ENCODE measurements at places on chromosomes 4 and X.

DNA sequence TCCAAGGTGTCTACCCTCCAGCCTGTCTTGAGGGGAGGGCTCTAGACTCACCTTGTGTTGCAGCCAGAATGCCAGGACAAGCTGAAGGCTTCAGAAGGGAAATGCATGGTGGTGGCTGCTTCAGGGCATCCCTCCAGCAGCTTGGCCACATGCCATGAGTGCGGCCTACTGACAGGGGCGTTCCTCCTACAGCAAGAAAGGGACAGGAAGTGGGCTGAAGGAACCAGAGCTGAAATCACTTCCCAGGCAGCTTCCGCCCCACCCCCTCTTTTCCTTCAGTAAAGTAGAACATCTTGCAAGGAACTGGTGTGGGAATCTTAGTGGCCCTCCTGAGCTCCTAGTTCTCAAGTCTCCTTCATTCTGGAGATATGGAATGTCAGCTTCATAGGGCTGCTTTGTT lies 167.5 kb upstream of the DGKK start:
- no peak for DNase-seq

- DNase-seq, result no peak
Measured at GRCh38 chr4:122099896-122100295, 52.2 kb upstream of the BLTP1 start.

DNA sequence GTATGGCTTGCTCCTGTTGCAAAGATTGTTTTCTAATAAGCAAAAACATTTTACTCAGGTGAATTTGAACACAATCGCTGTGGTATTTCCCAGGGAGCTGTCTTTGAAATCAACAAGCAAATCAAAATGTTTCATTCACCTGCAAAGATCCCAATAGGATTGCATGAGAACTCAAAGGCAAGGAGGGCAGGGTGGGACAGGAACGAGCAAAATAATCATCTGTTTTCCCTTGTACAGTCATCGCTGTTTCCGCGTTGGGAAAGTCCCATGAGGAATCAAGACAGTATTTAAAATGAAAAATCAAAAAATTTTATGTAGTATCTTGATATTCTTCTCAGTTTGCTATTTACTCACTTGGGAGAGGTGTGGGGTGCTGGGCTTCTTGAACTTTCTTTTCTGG lies 198.8 kb downstream of the STIM2 start:
- no peak for DNase-seq

GRCh38 chr4:113142351-113142750 lies 92.9 kb downstream of the ANK2 start:
- no peak for DNase-seq

GRCh38 chrX:70423936-70424675 lies 992 bp downstream of the GDPD2 start:
- DNase-seq, result no peak

GRCh38 chr4:186902361-186902760 lies 178.7 kb upstream of the FAT1 start:
- DNase-seq, result no peak

- DNase-seq, result no peak
Measured at GRCh38 chr4:102639598-102639997, 121.2 kb downstream of the MANBA start.

GRCh38 chr4:73692254-73692653 lies 48.1 kb upstream of the CXCL8 start:
- DNase-seq, result no peak

DNA sequence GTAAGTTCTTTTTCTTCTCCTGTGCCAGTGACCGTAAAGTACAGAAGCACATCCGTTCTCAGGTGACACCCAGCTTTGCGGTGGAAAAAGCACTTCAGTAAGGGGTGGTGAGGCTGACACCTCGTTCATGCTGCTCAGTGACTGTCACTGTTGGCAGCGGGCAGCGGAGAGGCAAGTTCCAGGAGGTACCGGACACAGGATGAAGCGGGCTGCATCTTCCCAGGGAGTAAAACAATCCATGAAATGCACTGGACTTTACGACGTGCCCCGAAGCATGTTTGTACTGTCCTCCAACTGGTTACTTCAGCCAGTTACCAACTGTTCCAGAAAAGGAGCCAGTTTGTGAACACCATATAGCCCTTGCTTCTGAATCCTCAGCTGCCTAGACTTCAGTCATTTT lies 110.7 kb downstream of the ZNF827 start:
- no peak for DNase-seq

DNA sequence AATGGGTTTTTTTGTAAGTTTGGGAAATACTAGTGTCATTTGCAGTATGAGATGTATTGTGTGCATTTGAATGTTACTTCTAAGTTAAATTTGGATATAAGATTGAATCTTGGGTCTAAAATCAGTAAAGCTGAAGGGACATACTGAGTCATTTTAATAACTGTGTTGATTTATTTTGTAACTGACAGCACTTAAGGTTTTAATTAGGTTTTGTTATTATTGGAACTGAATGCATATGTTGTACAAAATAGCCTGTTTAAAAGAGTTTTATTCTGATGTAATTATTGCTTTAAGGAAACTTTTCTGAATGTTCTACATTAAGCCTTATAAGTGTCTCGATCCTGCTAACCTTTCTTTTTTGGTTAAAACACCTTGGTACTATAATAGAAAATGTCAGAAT lies 396.6 kb downstream of the MAPK10 start:
- no peak for DNase-seq

DNA sequence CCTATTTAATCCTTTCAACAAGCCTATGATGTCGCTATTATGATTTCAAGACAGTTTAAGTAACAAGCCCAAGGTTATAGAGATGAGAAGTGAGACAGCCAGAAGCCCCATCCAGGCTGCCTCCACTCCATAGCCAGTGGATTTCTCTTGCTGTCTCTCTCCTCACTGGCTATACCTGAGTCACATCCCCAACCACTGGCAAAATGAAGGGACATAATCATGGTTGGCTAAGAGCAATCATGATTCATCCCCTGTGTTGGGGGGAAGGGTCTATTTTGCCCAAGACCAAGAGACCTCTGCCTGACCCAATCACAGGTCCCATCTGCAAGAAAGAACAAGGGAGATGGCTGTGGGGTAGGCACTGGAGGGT lies 334.9 kb upstream of the GATB start:
- DNase-seq, result no peak

- no peak for DNase-seq
Measured at GRCh38 chr4:143375326-143376073, 38.8 kb downstream of the GAB1 start.

DNA sequence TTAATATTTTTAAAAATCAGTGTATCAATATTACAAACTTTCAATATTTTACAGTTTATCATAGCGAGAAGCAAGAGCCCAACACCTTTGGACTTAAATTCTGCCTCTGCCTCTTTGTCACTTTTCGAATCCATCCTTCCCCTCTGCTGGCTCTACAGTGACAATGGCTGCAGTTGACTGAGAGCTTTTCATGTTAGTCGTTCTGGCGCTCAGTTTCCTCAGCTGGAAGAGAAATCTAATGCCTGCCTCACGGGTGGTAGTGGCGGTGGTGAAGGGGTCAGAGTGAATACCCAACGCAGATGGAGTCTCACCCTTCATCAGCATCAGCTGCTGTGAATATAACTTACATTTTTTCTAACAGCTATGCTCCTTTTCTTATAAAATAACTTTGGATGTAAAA lies 144.8 kb downstream of the NWD2 start:
- DNase-seq, result no peak

- DNase-seq, result no peak
Measured at GRCh38 chr4:101807351-101807750, 16.8 kb downstream of the BANK1 start.

GRCh38 chrX:134774190-134775048 lies 116.1 kb upstream of the PLAC1 start:
- no peak for DNase-seq

DNA sequence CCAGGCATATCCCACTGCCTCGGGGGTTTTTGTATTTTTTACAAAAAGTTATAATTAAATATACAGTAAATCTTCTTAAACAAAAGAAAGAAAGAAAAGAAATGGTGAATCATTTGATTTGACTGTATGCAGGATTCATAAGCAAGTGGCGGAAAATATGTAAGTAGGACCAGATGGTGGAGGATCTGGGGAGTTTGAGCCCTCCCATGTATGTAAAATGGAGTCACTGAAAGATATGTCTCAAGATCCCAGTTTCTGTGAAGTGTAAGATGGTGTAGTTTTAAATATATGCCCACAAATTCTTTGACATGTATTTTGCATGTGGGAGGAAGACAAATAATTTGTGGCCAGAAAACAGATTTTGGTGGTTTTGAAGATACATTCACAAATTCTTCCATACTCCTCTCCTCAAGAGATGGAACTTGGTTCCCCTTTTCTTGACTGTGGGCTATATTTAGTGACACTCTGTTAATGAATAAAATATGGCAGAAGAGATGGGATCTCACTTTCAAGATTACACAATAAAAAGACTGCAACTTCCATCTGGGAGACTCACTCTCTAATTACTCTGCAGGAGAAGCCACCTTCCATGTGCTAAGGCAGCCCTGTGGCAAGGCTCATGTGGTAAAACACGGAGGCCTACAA lies 133.6 kb upstream of the S100G start:
- no peak for DNase-seq
